ENCODE measurements at places on chromosomes 5 and 9.

DNA sequence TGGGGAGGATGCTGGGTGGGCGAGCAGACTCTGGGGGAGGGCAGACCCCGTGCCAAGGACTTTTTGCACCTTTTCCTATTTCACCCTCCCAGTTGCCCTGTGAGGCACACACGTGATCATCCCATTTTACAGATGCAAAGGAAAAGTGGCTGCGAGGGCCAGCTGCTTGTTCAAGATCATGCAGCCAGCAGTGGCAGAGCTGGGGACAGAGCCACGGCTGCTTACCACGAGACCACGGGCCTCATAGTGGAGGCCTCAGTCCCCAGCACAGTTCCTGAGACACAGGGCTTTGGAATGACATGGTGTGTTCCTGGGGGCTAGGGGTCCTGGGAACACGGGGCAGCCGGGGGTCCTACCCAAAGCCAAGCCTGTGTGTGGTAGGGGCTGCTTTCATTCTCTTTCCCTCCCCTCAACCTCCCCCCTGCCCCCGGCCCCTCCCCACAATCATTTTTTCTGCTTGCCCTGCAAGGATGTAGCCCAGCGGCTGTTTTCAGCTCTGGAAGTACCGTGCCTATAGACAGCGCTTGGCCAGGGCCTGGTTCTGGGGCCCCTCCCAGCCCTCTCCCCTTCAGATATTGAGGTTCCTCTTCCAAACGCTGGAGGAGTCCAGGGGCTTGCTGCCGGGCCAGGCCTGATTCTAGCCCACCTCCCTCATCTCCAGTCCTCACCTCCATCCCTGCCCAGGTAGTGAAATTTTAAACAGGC, 58.5 kb upstream of the IER5L start:
- DNase-seq = no peak

GRCh38 chr5:67676863-67677262, 480.3 kb upstream of the CD180 start:
- DNase-seq = no peak

DNA sequence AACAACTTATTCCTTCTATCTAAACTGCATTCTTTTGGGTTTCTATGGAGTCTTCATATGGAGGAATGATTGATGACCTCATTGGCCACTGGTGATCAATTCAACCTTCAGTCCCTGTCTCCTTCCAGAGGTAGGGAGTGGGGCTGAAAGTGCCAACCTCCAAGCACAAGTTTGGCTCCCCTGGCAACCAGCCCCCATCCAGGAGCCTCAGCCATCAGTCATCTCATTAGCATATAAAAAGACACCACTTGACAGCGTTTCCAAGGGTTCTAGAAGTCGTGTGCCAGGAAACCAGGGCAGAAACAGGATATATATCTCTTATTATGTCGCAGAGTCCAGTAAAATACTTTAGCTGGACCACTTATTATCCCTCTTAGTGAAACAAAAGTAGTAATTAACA, 9.8 kb downstream of the SLC31A2 start:
- DNase-seq = no peak

DNA sequence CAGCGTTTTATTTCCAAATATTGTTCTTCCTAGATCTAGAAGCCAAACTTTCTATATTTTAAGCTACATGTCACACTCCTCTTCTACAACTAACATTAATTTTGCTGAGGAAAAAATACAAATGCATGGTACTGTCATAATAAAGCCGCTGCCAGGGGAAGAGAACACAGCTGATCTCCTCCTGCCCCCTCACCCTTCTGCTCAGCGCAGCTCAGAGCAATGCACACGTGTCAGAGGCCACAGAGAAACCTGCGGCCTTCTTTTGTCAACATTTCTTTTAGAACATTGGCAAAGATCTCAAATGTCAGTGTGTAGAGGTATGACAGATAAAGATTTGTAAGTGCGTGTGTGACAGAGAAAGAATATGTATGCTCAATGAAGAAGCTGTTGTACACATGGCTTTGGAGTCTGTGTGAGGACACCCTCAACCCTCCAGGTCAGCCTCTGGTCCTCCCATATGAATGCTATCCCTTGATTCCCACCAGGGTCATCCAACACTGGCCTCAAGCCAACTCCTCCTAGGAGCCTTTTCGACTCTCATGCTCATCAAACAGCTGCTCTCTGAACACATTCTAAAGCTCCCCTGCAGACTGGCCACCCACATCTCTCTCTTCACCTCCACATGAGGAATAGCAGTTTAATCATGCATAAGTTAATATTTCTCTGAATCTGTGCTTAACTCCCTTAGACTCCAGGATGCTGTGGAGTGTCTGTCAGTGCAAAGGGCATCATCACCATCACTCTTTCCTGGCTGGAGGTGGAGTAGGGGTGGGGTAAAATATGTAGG, 40.9 kb downstream of the TAS2R1 start:
- no peak for DNase-seq

DNA sequence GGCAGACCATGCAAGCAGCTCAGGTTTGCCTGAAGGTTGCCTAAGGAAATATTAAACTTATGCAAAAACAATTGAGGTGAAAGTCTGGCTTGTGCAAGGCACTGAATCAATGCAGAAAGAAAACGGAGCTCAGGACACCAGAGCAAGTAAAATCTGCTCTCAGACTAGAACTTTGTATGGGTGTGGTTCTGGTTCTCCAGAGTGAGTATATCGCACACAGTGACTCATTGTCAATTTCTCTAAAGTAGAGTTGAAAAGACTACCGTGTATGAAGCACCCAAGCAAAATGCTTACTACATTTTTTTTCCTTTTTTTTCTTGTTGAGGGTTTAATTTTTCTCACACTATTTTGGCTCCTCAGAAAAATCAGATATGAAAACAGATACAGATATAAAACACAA, 650.3 kb upstream of the CDH10 start:
- DNase-seq = no peak

DNA sequence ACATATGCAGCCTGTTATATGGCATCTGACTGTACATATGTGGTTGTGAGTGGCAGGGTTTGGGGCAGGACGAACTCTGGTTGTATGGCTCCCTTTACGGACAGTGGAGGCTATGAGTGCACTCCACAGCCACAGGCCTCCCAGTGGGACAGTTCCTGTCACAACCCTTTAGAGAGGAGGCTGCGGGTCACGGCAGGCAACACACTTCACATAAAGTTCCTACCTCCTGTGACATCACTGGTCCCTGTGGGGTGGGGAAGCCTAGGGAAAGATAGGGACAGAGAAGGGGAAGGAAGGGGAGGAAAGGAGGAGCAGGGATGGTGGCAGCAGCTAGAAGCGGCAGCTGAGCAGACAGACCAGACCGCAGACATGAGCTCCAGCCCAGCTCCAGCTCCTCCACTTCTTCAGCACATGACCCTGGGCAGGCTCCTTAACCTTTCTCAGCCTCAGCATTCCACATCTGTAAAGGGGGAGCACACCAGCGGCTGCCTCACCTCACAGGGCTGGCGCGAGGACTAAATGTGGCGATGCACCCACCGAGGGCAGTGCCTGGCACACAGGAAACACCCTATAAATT, 27.4 kb upstream of the CORO2A start:
- DNase-seq = no peak

DNA sequence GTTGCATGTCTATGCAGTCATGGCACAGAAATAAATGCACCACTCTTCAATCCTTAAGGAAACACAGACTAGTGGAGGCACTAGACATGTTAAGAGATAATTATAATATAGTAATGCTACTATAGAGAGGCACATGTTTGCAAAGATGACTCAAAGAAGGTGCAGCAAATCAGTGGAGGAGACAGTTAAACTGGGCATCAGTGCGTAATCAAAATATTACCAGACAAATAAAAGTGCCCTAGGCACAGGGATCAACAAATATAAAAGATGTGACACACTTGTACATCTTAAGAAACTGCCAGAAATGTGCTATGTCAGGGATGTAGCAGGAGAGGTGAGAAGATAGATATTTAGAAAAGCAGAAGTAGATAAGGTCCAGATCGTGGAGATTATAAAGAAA, 642.1 kb downstream of the SLCO4C1 start:
- DNase-seq = no peak

DNA sequence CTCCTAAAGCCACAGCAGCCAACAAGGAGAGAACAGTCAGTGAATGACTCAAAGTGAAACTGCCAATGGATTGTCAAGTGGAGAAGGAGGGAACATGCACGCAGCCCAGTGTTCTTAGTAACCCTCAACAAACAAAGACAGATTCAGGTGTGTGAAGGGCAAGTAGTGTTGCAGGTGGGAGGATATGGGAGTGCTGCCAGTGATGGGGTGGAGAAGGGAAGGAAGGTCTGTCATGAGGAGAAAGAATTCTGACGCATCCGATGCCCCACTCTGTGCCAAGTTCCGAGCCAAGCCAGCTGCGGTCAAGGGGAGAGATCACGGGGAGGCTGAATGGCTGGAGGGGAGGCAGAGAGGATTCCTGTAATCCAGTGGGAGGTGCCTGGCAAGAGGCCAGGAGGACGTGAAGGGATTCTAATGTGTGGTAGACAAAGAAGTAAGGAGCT, 56.5 kb downstream of the CAST start:
- no peak for DNase-seq

DNA sequence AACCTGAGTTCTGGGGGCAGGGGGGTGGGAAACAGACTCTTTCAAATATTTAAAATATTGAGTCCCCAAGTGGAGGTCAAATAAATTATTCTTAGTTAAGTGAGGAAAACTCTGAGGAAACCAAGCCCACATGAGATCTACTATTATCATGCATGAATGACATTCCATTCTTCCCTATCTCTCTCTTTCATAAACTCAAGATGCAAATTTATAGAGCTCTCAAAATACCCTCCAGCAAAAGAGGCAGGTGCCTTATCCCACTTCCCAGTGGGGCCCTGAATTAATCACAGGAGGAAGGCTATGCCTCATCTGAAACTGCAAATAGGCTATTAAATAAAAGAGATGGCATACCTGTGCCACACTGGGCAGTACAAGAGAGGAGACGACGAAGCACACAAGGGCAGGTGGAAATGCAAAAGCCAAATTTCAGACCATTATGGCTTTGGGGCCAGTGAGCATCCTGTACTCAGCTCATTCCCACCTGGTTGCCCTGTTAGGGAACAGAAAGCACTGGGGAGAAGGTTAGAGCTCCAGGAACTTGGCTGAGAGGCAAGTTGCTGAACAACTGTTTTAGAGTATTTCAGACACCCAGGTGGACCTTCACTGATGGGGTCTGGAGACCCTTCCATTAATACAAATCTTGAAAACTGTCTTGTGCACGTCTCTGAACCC, 102.2 kb upstream of the EQTN start:
- no peak for DNase-seq

DNA sequence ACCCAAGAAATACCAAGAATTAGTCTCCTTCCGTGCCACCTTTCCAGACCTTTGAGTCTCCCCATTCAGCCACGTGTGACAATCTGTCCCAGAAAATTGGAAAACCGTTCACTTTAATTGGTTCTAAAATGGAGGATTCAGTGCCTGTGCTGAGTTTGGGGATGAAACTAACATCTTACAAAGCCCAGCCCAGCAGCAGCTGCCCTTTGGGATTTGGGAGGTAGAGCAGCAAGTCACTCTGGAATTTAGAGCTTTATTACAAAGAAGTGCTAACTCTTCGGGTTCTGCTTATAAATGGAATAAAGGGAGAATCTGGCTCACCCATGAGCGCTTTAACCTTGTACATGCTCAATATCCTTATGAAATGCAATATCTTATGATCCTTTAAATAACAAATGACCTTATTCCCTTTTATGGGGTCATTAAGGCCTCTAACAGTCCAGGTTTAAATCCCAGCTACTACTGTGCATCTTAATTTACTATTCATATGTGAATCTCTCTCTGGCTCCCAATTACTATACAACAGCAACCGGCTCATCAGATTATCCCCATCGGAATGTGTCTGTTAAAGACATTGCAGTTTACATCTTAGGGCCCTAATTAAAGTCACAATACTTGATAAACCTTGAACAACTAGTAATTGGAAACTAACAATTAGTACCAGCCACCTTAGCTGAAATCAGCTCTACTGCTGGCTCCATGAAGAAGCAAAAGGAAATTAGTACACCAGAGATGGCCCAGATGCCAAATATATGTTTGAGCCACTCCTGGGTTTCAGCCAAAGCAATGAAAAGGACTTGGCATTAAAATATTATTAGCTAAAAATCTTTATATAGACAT, 271.8 kb upstream of the SMARCA2 start:
- DNase-seq = no peak

- DNase-seq = no peak
Observed at GRCh38 chr5:41883243-41883642, 13.0 kb upstream of the OXCT1 start.

- DNase-seq = no peak
Observed at GRCh38 chr5:65924366-65925043, 1.9 kb upstream of the ERBIN start.

GRCh38 chr9:79974806-79975422, 403.1 kb downstream of the TLE4 start:
- no peak for DNase-seq

DNA sequence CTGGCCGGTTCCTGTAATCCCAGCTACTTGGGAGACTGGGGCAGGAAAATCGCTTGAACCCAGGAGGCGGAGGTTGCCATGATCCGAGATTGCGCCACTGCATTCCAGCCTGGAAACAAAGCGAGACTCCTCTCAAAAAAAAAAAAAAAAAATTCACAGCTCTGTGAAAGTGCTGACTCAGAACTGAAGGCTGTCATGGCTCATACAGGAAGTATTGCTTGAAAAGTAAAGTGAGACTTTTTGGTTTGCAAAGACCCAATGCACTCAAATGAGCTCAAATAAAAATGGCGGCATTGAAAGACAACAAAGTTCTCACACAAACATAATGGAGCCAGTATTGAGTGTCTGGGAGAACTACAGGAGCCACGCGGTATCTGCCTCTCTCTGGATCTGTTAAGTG, 202.1 kb downstream of the FBXL7 start:
- no peak for DNase-seq

GRCh38 chr5:99449786-99450185, 521.0 kb upstream of the CHD1 start:
- DNase-seq = no peak

GRCh38 chr5:157890836-157891597, 32.1 kb upstream of the CLINT1 start:
- no peak for DNase-seq

GRCh38 chr9:120152295-120152694, 427.7 kb downstream of the CDK5RAP2 start:
- DNase-seq = no peak

DNA sequence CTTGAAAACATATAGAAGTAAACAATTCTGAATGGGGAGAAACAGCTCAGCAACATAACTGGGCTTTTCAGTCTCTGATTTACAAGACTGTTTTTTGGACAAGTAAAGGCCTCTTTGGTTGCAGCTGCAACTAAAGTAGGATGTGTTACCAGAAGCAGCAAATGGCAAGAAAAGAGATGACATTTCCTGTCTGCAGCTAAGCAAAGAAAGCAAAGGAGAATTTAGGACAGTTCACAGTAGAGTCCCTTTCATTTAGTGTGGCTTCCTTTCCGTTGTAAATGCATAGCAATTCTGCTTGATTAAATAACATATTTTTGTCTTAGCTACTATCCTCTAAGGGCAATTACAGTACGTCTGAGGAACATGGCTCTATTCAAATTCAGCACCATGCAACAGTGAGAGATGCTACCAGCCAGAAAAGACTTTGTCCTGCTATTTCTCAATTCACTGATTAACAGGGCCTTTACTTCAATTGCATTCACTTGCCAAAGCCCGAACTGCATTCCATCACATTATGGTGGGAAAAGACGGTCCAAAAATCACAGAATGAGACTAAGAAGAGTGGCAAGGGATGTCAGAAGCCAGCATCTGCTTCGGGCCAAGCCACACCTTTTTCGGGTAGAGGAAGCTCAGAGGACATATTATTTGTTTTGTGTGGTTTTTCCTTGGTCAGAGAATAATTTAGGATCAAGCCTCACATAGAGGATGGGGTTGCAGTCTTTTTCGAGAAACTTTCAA, 107.7 kb downstream of the SEMA6A start:
- no peak for DNase-seq
